ENCODE measurements at places on chromosomes 3 and 15. TPM values are rescaled to one million over a fixed set of nuclear protein-coding genes. Genes with fewer than 3 reads are reported as not detected.

Gene LCMT2
- 6.0 TPM for total RNA-seq

Gene GNAT1
- 0.40 TPM for total RNA-seq

Gene ZNF662
- 9.5 TPM for total RNA-seq

DNA sequence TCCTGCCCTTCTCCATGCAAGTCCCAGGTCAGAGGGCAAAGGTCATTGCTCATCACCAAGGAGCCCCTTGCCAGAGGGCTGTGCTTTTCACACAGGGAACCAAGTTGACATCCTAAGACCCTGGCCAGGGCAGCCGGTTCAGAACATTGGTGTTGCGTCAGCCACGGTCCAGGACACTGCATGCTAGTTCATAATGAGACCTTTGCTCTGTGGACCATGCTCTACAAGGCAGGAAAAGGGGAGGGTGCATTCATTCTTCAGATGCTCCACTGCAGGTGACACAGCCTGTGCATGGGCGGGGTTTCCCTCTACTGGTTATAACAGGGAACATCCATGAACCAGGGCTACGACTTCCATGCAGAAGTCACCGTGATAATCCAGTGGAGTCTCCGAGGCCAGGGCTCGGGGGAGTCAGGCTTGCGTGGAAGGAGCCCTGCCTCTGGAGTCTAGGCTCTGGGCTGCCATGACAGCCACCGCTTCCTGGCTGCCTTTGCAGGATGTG lies 81.6 kb downstream of the OCA2 start:
- no peak for DNase-seq

DNA sequence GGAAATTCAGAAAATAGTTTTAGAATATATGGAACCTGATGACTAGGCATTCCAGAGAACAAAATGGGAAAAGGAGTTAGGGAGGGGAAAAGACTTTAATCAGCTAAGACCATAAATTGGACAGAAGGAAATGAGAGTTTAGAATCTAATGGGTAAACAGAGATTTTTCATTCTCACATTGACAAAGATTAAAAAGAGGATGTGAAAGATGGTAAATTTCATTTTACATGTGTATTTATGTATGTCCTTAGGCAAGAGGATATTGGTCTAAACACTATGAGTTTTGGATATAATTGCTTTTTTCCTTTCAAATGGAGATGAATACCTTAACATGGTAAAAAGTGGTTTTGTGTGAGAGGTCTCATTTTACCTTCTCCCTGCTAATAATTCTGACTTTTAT lies 1021.9 kb downstream of the NSUN3 start:
- no peak for DNase-seq

DNA sequence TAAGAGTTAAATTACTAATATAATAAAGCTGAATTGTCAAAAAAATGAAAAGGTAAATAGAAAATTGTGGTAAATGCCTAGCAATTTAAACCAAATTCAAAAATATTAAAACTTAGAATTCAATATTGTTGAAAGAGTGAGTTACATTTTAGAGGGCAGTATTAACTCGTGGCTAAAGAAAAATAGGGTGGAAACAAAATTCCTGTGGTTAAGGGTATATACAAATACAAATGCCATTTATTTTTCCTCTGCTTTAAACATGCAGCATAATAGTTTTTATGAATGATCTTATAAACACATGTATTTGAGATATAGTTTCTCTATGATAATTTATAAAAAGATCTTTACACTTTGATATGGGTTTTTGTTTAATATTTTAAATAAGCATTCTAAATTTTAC lies 79.0 kb downstream of the NEDD4 start:
- no peak for DNase-seq
